ENCODE measurements at places on chromosomes 5 and 9.

DNA sequence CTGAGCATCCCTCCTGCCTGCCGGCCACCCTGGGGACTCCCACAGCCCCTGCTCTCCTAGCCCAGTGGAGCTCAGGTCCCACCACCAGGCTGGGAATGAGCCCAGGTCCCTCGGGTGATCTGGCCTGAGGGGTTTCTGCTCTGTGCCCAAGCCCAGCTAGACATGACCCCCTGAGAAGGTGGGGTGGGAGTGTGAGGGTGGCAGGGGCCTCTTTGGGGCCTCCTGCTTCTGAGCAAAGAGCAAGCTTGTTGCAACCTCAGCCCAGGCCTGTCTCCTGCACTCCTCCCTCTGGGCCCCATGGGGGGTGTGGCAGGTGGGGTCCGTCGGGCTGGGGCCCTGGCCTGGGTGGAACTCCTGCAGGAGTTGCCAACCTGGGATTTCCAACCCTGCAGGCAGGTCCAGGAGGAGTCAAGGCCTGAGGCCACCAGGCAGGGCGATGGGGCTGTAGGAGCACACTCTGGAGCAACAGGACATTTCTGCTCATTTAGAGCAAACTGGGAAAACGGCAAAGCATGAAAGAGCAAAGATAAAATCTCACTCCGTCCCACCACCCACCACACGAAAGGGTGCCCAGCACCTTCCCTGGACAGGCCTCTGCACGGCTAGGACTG, 11.4 kb upstream of the NRARP start:
- peak; percentile 52 for DNase-seq

DNA sequence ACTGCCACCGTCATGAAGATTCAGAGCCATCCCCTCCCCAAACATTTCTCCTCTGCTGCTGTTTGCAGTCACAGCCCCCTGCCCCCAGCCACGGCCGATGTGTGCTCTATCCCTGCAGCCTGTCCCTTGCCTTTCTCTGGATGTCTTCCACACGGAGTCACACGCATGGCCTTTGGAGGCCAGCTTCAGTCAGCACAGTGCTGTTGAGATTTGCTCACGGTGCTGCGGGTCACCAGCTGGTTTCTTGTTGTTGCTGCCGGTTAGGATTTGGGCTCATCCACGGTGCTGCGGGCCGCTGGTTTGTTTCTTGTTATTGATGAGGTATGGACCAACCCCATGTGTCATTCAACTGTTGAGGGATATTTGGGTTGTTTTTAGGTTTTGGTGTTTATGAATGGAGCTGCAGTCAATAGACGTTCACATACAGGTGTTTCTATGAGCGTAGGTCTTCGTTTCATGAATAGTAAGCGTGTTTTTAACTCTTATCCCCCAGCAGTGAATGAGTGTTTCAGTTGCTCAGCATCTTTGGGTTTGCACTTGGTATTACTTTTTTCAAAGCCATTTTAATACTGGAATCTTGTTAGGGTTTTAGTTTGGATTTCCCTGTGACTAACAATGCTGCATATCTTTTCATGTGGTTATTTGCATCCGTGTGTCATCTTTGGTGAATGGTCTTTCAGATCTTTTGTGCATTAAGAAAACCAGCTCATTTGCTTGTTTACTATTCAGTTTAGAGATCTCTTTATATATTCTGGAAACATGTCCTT, 57.6 kb downstream of the AHRR start:
- DNase-seq, result no peak

GRCh38 chr9:133930046-133930681, 62.0 kb downstream of the VAV2 start:
- no peak for DNase-seq

DNA sequence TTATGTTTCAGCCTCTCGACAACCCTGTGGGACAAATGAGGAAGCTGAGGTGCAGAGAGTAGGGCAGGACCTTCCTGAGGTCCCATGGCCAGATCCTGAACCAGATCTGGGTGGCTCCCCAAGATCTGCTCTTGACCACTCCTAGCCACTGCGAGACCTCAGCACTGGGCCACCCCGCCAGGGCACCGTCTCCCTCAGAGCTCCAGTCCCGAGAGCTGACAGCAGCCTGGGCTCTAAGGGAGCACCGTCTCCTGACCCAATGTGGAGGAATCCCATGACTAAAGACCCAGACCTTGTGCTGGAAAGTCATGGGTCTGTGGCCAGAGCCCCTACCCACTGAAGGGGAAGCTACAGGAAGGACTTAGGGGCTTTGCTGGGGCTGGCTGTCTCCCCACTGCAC, 4.5 kb upstream of the LMX1B start:
- DNase-seq, result no peak

- DNase-seq, result no peak
Measured at GRCh38 chr5:177966009-177966838, 29.8 kb downstream of the PROP1 start.

- no peak for DNase-seq
Measured at GRCh38 chr5:67383451-67383850, 186.9 kb upstream of the CD180 start.

DNA sequence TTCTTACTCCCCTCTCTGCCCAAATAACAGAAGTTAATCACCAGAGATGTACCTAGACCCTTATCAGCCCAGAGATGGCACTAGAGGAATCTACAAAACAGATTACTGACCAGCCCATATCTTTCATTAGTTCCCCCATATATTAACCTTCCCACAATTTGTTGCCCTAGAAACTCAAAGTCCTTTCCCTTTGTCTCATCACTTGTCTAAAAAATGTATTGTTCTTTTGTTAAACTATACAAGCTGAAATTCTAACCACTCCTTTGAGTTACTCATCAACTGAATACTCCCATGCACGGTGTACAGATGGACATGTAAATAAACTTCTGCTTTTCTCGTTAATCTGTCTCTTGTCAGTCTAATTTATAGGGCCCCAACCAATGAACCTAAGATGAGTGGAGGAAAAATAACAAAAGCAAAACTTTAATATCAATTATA, 130.9 kb downstream of the CCDC192 start:
- no peak for DNase-seq
